ENCODE measurements at places on chromosomes 6 and 20.

- DNase-seq, result no peak
Measured at GRCh38 chr6:66866801-66867200, 1159.8 kb upstream of the EYS start.

GRCh38 chr6:57221191-57221935 is 744 bp downstream of the RAB23 start:
- peak; percentile 18 for DNase-seq

- DNase-seq, result no peak
Measured at GRCh38 chr6:88483424-88483823, 317.3 kb upstream of the CNR1 start.

DNA sequence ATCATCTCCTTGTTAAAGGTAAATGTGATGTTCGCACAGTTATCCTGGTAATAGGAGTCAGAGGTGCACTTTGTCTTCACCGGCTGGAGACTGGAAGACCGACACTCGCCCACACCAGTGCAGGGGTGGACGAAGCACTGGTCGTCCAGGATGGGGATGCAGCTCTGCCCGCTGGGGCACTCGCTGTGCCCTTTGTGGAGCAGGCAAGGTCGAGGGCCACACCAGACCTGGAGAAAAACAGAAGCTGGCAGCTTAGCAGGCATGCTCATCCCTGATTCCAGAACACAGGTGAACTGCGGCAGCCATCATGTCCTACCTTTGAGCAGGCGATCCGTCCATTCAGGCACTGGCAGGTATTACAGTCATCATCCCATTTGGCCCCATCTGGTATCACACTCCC is 32.3 kb downstream of the JAG1 start:
- DNase-seq, result no peak

GRCh38 chr6:152462716-152463115 is 174.4 kb downstream of the SYNE1 start:
- DNase-seq, result no peak

DNA sequence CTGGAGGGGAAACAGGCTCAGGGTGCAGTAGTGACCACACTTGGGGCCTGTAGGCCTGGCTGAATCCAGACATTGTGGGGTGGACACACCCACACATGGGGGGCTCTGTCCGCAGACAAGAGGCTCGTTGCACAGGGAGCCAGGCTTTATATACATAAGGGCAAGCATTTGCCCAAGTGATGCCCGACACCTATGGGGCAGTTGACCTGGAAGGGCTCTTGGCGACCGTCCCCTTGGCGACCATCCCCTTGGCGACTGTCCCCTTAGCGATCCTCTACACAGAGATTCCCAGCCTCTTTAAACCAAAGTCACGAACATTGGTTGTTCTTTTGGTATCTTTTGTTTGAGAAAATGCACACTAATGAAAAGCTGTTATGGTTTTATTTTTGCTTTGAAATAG is 2.7 kb downstream of the TOX2 start:
- DNase-seq, result no peak

DNA sequence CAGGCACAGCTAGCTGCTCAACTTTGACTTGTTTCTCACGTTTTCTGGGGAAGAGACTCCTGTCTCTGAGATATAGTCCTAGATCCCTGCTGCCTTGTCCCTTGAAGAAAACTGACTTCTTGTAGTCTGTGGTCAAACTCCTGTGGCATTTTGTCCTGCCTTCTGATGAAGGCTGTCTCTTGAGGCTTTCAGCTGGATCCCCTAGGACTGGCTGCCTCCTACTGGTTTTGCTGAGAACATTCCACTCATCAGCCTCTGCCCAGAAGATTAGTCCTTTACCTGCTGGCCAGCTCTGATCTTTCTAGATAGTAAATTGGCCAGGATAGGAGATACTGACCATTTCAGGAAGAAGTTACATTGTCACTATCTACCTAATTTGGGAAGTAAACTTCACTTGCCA is 71.9 kb upstream of the CNR1 start:
- no peak for DNase-seq

GRCh38 chr20:51014797-51015722 is 7.8 kb downstream of the KCNG1 start:
- DNase-seq, result no peak

- DNase-seq, result no peak
Measured at GRCh38 chr20:20495729-20496503, 128.0 kb downstream of the INSM1 start.
